C1 segment of cervical spinal cord (tissue), 14 donors: ENCODE measurements at places on chromosomes 3 and 15.

DNA sequence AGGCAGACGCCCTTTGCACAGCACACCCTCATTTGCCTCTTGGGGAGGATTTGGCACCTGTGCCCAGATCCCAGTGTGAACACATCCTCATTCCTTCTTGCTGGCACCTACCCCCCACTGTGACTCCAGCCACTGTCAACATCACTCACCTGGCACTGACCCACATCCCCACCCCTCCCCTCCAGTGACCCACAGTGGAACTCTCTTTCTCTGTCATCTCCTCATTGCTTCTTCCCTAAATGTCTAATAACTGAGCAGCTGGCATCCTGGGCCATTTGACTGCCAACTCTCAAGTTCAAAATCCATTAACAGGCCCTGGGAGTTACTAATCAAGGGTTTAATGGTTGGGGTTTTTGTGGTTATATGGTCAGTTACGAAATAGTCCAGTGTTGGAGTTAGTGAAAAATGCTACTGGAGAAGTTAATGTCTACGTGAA is 14.4 kb downstream of the SNAPC5 start:
- no peak for DNase-seq

DNA sequence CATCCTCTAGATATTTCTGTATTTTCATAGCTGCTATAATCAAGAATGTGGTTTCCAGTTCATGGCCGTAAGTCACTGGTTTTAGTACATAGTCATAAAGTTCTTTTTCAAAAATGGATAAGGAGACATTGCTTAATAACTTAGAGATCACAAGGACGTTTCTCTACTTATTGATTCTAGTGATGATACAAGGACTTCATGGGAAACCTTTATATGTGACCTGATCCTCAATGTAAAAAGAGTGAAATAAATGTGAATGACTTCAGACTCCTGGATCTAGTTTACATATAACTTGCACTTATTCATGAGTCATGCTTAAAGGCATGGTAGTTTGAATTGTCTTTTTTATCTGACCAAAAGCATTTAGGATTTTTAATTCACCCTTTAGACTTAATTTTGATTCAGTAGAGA is 35.2 kb downstream of the TSC22D2 start:
- no peak for DNase-seq

DNA sequence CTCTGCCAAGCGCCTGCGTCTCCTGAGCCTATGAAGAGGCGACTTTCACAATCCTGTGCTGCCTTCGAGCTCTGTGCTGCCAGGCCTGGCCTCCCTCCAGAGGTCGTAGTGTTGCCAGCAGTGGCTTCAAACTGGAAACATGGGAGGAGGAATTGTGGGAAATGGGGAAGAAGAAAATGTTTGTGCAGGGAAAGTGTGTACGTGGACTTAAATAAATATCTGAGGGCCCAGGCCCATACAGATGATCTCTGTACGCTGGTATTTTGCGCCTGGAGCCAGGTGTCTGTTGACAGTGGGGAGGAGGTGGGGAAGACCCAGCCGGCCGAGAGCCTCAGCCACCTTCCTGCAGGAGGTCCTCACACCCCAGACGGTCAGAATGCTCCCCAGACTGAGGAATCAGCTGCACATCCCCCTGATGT is 44.6 kb downstream of the ZBTB38 start:
- peak; percentile 77 for DNase-seq

GRCh38 chr15:96416218-96416933 is 85.9 kb downstream of the NR2F2 start:
- DNase-seq = no peak

- no peak for DNase-seq
These were observed 126.8 kb upstream of the CTDSPL start for GRCh38 chr3:37734886-37735285.

- DNase-seq = no peak
These were observed 61.5 kb upstream of the CFAP161 start for GRCh38 chr15:81072551-81072950.

DNA sequence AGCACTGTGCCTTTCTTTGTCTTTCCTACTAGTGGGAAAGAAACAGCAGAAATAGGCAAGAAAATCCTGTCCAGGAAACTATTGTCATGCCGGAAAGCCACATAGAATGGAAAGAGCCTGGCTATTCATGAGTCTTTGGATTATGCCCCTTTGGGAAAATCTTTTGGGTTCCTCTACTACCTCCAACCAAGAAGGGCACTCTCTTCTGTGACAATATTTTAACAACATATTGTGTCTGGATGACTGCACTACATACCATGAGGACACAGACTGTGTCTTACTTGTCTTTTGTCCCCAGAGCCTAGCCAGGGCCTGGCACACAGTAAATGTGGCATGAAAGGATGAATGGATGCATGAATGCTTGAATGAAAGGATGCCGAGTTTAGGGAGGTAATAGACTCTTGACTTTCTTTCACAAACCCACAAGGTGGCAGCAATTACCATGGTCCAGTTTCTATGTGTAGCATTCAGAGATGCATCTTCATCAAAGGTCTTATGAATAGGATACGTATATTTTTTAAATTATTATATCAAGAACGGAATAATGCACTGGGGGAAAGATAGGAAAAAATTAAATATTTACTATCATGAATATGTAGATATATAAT is 30.3 kb downstream of the ARL14 start:
- DNase-seq = peak; percentile 10

- no peak for DNase-seq
These were observed 31.9 kb upstream of the WNT5A start for GRCh38 chr3:55519019-55519418.

GRCh38 chr3:41893977-41894376 is 67.9 kb downstream of the ULK4 start:
- no peak for DNase-seq

GRCh38 chr3:163513149-163513657 is 1565.1 kb downstream of the SI start:
- no peak for DNase-seq

DNA sequence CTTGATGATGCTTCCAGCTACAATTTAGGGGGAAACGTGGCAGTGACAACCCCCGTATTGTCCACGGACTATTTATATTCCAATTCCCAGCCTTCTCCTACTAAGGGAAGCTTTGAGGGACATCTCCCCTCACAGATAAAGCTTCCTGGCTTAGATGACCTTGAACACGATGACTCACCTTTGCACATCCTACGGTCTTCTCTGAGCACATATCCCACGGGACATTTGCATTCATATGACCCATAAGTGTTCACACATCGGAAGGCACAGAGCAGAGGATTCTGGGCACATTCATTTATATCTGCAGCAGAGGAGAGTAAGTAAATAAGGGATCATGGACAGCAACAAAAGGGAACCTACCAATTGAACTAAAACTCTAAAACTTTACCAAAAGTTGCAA is 101.5 kb downstream of the DUT start:
- DNase-seq = no peak

DNA sequence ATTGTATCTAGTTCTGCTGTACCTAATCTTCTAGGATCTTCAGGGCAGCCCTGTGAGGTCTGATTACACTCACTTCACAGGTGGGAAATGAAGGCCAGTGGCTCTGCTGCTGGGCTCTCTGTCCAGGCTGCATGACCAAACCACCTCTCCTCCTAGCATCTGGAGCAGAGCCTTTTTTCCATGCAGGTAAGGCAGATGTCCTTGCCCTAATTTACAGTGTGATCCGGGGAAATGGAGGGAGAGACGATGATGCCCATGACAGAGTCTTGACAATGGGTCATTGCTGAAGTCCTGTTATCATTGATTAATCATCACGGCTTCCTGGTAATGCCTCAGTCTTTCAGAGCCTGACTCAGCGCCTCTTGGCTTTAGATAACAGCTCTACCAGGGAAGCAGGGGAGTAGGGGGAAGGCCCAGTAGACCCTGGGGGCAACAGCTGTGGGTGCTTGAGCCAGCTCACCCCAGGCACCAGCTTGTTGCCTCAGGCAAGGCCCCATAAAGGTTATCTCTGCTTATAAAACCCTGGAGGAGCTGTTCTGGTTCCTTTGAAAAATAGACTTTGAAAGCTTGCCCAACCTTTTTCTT is 153.4 kb downstream of the GABRG3 start:
- no peak for DNase-seq

- no peak for DNase-seq
These were observed 27.9 kb upstream of the KLF13 start for GRCh38 chr15:31298707-31299172.

DNA sequence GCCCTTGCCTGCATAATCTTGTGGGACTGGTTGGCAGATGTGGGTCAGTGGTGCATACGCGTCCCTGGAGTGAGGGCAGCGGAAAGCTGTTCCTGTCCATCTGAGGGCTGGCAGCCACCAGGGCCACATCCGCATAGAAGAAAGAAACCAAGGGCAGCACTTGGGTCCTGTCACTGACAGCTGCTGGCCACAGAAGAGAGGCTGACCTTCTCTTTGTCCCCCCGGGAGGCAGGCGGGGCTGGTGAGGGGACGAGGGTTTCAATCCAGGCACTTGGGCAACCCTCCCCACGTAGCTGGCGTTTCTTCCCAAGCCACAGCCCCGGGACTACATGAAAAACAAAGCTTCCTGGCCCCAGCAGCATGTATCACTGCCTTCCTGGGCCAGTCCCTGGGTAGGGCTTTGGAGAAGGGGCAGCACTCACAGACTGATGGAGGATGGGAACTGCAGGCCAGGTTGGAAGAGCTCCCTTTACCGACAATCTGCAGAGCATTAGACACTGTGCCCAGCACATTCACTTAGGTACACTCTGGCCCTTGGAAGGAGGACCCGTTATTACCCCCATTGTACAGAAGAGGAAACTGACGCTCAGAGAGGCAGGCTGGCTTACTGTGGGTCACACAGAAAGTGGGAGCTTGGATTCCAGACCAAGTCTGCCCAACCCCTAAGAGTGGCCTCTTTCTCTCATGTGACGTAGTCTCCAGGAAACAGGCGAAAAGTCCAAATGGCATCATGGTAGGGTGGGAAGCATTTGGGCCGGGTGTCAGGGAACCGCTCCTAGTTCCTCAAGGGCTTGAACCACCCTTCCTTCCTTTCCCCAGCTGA is 78.8 kb upstream of the SLC6A6 start:
- no peak for DNase-seq

DNA sequence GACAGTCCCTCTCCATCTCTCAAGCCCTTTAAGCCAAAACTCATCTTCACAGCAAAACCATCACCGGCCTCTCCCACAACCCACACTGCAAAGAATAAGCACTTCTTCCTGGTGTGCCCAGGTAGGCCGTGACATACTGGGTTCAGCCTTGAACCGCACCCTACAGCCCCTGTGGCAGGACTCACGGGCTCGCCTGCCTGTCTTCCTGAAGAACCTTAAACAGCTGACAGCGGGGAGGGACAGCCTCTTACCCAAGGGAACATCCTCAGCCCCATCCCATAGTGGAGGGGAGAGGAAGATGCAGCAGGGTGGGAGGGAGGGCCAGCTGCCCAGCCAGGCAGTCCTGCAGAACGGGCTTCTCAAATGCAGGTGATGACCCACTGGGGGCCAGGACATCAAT is 40.2 kb downstream of the TBC1D2B start:
- DNase-seq = no peak

DNA sequence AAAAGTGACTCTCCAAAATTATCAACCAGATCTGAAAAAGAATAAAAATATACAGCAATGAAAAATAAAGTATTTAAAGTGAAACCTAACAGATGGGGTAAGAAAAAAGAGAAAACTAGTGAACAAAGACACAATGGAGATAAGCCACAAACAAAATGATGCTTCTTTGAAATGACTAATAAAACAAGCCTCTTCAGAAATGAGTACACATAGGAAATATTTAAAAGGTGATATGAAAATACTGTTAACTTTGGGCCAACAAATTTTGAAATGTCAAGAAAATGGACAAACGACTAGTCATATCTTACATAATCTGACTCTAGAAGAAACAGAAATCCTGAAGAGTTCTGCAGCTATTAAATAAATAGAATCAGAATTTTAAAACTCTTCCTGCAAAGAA is 164.2 kb downstream of the ERC2 start:
- DNase-seq = no peak

DNA sequence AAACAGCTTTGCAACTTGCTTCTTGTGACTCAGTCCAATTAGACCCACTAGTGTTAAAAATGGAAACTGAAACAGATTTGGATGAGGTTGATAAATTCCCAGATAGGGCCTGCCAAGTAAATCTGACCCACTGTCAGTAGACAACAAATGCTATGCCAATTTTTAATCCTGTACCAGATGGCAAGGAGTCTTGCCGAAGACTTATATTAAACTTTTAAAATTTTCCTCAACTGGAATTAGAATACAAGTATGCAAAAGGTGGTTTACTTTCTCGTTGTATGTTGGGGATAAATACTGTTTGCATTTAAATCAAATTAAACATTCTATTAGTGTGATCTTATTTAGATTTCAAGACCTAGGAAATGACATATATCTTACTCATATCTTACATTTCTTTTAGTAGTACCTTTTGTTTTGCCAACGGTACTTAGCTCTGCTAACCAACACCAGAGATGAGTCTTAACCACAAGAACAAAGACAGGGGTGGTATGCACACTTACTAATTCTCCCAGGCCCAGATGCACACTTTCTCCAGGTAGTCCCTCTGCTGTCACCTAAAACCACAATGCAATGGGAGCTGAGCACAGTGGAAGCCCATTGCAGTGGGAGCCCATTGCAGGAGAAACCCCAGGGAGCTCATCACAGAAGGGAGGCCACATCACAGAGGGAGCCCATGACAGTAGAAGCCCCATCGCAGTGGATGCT is 77.8 kb downstream of the WWTR1 start:
- no peak for DNase-seq

GRCh38 chr3:63582943-63583500 is 69.5 kb upstream of the SNTN start:
- no peak for DNase-seq

DNA sequence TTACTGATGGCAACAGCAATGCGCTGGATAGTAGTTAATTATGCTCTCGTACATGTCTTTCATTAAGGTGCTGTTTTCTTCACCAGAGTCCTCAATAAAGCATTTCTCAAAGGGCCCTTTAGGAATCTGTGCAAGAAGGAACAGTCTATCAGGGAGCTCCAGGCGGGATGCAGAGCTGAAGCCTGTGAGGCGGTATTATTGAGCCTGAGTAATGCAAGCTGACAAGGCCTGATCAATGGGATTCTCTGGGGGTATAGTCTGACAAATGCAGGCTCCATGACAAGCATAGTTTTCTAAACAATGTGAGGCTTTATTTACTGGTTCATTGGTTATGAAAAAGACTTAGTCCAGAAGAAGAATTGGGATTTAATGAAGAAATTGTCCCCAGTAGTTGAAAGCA is 530.9 kb upstream of the CBLB start:
- no peak for DNase-seq

DNA sequence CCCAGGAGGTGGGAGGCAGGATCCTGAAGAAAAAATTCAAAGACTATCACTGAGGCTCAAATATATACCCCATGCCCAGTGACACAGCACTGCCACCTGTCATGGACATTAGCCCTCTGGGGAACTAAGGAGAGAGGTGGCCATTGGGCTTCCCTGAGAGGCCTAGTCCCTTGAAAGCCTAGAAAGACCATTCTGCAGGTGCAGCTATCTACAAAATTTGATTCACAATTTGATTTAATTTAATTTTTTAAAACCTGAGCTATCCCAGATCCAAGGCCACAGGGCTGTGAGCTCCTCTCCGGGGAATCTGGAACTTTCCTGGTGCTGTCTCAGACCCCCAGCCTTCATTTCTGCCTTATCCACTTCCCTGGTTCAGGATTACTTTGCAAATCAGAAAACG is 16.9 kb upstream of the KLHL24 start:
- no peak for DNase-seq

- DNase-seq = no peak
These were observed 259.6 kb upstream of the PDZRN3 start for GRCh38 chr3:73884361-73884760.

- no peak for DNase-seq
These were observed 105.2 kb upstream of the NR2E3 start for GRCh38 chr15:71705151-71705550.

GRCh38 chr3:116034794-116035193 is 410.5 kb downstream of the LSAMP start:
- DNase-seq = peak; percentile 52

GRCh38 chr15:90334304-90334731 is 17.8 kb upstream of the ZNF774 start:
- no peak for DNase-seq
